Stimulated activated CD4-positive, alpha-beta T cell treated with anti-CD3 and anti-CD28 coated beads, Interleukin-15, amount 100 ng/mL, for 48 hours (primary cell): ENCODE measurements at places on chromosomes 2 and 18.

DNA sequence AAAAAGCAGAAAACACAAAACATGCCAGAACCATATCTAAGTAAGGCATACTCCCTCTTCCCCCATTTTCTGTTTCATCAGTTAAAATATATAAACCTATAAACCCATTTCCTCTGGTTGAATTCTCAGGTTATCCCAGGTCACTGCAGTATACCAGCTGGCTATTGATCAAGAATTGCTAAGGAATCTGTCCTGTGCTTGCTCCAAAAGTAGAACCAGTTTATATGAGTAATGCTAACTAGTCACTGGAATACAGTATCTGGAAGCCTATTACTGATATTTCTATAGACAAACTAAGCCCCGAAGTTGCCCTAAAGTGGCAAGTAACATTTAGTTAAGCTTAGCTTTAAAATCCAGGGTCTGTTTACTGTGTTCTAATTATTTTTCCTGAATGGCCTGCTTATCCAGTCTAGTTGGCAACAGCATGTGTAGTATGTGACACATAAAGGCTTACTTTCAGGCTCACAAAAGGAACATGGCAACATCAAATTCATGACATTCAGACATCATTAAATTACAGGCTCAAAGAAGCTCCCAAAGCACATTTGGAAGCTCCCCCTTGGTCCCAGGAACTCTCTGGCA lies 102.9 kb upstream of the ARL5A start:
- DNase-seq: no peak

- DNase-seq: no peak
Observed at GRCh38 chr18:13452871-13453680, 234.5 kb downstream of the LDLRAD4 start.

GRCh38 chr2:199742884-199743283 lies 108.1 kb downstream of the FTCDNL1 start:
- no peak for DNase-seq

DNA sequence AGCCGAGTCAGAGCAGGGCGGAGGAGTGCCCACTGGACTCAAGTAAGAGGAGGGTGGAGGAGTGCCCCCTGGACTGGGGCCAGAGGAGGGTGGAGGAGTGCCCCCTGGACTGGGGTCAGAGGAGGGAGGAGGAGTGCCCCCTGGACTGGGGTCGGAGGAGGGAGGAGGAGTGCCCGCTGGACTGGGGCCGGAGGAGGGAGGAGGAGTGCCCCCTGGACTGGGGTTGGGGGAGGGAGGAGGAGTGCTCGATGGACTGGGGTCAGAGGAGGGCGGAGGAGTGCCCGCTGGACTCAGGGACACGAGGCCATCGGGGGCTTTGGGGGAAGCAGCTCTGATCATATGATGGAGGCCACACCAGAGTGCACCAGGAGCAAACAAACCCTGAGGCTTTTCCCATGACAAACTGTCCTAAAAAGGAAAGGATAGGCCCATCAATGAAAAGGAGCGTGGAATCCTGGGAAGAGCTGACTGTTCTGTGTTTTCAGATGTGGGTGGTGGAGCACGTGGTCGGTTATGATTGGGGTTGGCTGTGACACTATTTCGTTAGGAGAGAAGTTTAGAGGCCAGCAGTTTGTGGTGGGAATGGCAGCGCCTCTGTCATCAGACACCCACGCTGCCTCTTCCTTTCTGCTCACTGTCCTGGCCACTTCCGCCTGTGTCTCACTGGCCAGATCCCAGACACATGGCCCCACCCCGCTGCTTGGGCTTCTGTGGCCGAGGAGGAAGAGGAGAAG lies 24.5 kb upstream of the HPCAL1 start:
- no peak for DNase-seq

DNA sequence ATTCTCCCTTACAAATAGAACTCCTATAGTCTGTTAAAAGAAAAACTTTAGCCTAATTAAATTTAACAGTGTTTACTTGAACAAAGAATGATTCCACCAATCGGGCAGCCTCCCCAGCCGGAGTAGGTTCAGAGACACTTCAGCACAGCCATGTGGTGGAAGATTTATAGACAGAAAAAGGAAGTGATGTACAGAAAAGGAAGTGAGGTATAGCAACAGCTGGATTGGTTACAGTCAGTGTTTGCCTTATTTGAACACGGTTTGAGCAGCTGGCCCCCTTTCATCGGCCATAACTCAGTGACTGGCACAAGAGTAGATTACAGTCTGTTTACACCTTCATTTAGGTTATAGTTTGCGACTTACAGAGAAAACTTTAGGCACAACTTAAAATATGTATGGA lies 2.1 kb upstream of the SKA1 start:
- no peak for DNase-seq

GRCh38 chr2:22879009-22879863 lies 505.7 kb upstream of the KLHL29 start:
- no peak for DNase-seq

DNA sequence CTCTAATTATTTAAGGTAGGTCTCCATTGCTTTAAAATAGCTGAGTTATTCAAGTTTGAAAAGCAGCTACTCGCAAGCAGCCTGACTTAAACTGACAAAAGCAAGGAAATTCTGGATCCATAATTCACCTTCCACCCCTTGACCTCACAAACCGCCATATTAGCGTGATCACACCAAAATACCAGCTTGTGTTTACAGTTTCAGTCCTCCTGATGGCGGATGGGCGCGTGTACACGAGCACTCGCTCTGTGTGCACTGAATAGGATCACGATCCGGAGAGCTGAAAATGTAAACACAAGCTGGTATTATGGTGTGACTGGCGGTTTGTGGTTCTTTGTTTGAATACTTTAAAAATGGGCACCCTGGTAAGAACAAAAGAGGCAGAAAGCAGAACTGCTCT lies 42.4 kb upstream of the PSMD14 start:
- no peak for DNase-seq

- DNase-seq: no peak
Observed at GRCh38 chr18:62788876-62789275, 73.5 kb downstream of the PHLPP1 start.

- no peak for DNase-seq
Observed at GRCh38 chr18:68588169-68588568, 126.7 kb downstream of the TMX3 start.

GRCh38 chr2:88100489-88100858 lies 27.4 kb downstream of the FABP1 start:
- DNase-seq: no peak

DNA sequence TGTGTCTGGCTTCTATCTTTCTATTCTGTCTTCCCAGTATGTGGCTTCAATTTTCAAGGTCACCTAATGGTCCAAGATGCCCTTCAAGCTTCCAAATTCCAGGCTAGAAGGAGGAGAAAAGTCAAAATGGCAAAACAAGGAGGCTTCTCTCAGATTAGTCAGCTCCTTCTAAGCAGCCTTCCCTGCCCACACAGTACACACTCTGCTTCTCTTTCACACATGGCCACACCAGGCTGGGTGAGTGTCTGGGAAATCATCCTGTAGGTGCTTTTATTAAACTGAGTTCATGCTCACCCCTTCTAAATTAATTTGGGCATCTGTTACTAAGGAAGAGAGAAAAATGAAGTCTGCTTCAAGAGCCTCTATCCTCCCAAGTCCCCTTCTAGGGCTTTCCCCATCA lies 277.2 kb upstream of the MGAT5 start:
- no peak for DNase-seq

GRCh38 chr2:183224948-183225347 lies 100.7 kb downstream of the NUP35 start:
- no peak for DNase-seq

GRCh38 chr2:61763605-61764034 lies 90.2 kb downstream of the FAM161A start:
- no peak for DNase-seq

GRCh38 chr2:32272279-32272678 lies 5.4 kb upstream of the YIPF4 start:
- DNase-seq: no peak

DNA sequence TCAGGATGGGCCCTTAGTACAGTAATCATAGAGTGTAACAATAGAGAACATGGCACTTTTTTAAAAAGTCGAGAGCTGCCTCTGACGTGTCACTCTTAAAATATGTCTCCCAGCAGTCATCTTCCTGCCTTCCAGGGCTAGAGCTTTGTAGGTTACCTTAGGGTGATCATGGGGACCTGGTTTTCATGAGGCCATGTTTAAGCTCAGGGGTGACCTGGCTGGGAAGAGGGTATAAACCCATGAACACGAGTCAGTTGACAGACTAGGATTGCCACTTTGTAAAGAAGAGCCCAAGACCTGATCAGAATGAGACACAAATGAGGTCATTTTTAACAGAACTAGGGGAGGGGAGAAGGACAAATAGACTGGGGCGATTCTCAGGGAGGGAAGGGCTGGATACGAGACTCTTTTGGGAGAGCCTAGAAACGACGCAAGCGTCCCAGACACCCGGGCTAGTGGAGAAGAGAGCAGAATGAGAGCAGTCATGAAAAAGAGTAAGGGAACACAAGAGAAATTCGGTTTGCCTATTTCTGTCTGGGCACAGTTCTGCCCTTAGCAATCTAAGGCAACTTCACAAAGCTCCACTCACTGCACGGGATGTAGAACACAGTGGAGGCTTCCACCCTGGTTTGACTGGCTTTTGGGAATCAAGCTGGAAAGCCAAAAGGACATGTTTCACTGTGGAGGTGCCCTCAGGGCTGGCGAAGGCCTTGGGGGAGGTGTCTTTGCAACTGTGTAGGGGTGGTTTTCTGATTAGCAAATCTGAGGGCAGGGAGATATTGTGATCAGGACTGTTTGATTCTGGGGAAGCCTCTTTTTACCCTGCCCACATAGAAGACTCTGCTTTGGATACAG lies 1.8 kb upstream of the RAB31 start:
- DNase-seq: no peak

GRCh38 chr2:220641137-220641536 lies 931.0 kb downstream of the EPHA4 start:
- no peak for DNase-seq
